Stimulated activated naive CD8-positive, alpha-beta T cell treated with anti-CD3 and anti-CD28 coated beads, Interleukin-15, Interleukin-2, amounts not matched to agents 100 U/mL and 50 U/mL, for 24 hours (primary cell): ENCODE measurements at places on chromosomes 7 and 10.
A peak's percentile ranks its signal among the peaks of the same experiment; 100 is the strongest.

DNA sequence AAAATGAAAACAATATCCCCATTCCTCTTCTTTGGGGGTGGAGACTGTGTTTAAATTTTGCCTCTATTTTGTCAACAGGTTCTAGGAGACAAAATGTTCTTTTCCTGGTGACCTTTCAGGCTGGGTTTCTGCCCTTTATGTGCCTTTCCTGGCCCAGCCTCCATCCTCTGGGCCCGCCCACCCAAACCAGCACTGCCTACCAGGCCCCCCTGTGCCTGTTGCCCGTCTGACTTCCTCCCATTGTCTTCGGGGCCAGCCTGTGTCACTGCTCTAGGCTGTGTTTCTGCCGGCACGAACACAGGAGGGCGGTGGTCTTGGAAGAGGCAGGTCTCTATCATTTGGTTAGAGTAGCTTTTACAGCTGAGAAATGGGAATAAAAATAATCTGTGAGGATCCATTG lies 13.9 kb downstream of the TSPAN14 start:
- peak; percentile 84 for DNase-seq

DNA sequence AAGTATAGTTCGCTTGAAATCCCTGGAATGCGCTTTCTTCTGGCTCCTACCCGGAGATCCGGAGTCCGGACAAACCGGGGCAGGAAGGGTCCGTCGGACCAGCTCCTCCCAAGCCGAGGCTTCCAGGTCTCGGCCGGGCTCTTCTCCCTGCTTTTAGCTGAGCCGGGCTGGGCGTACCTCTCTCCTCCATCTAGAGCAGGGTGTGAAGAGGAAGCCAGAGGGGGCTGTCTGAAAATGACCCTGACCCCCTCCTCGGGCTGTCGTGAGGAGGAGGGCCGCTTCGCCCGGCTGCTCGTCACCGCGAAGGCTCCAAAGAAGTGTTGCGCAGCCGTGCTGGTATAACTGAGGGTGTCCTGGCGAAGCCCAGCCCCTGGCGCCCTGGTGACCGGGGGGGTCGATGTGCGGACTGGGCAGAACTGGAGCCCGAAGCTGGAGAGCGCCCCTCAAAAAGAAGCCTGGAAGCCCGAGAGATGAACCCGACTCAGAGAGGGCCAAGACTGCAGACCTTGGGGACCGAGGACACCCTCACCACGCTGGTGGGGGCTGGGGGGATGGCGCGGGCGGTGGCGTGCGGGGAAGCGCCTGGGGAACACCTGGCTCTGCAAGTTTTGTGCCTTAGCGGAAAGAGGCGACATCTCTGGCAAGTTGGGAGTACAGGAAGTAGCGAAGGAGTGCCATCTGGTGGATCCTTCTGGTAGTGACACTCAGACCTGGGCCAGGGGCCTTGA lies 5.7 kb downstream of the KAZALD1 start:
- peak; percentile 83 for DNase-seq

DNA sequence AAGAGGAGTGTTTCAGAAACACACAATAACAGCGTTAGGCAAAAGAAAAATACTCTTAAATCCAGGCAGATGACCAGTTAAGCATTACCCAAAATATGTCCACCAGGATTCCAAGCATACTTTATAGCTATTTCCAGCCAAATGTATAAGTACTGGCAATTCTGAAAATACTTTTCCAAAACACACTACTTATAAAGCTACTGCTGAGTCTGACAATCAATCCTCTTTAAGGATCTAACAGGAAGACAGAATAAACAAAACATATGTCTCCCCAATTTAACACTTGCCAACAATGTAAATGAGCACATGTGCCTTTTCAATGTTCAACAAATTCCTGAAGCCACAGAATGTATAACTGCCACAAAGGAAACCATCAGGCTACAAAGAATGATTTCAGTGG lies 370.9 kb downstream of the SORCS1 start:
- no peak for DNase-seq

- DNase-seq = no peak
Measured at GRCh38 chr10:68194290-68194689, 37.6 kb downstream of the ATOH7 start.

GRCh38 chr7:120337308-120337907 lies 64.4 kb downstream of the KCND2 start:
- no peak for DNase-seq

GRCh38 chr7:40717242-40717641 lies 582.4 kb downstream of the SUGCT start:
- DNase-seq = peak; percentile 34

GRCh38 chr7:87935384-87935706 lies 1.3 kb downstream of the ADAM22 start:
- no peak for DNase-seq

DNA sequence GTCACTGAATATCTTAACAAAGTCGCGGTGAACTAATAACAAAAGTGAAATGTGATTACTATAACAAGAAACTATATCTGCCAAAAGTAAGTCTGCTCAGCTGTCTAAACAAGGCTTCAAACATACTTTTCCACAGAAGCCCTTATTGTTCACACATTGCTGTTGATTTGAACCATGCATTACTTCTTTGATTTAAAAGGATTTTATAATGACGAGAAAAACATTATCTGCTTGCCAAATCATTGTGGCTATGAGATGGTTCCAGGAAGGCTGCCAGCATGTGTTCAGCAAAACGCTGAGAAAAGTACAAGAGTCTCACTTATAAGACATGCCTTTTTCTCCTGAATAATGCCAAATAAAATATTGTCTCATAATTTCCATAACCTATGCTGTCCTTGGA lies 24.4 kb downstream of the RNF133 start:
- no peak for DNase-seq

DNA sequence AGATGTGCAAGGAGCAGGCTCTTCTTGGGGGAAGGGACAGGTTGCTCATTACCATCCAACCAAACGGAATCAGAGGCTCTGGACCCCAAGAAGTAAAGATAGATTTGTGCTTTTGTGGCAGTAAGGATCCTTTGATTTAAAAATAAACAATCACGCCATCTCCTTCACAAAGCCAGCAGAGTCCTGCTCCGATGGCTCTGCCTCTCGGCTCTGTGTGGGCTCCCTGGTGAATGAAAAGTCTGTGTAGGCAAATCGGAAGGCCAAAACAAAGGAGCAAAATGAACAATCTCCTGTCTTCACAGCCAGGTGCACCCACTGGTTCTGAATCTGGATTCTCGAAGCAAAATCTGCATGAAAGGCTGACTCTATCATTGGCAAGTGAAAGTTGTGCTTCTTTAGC lies 3.8 kb downstream of the PTPRN2 start:
- DNase-seq = no peak

DNA sequence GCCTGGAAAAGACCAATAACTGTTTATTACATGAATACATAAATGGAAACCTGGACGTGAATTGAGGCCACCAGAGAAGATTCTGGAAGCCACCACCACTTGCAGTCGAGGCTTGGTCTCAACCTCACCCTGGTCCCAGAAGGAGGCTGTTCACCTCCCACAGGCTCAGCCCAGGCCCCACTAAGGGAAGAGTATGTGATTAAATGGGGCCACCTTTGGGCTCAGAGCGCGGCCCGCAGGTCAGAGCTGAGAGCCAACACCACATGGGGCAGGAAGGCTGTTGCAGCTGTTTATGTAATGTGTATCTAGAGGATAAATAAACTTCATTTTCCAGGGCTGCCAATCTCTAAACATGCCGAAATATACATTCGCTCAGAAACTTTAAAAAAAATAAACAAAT lies 17.6 kb upstream of the FGFR2 start:
- no peak for DNase-seq

- DNase-seq = no peak
Measured at GRCh38 chr10:75123088-75123682, 11.7 kb downstream of the SAMD8 start.

DNA sequence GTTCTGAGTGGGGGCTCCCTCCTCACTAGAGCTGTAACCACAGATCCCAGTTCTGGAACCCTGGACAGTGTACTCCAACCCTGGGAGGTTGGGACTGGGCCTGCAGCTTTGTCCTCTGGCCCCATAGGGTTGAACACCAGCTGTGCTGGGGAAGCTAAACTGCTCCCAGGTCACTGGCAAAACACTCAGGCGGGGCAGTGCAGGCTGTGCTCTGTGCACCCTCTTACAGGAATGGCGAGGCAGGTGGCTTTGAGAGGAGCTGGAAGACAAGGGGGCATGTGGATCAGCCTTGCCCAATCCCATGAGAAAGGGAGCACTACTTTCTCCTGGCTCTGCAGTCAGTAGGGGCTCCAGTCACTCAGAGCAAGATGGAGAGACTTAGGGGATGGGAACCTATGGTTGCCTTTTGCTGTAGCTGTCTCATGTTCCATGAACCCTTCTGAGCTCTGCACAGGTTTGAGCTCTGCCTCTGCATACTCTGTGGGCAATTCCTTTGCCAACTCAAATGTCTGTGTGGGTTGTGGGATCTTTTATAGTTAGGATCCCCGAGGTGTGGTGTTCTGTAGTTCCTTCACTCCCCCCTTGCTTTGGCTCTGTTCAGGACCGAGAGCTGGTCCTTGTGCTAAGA lies 90.7 kb downstream of the SLC25A40 start:
- DNase-seq = no peak

DNA sequence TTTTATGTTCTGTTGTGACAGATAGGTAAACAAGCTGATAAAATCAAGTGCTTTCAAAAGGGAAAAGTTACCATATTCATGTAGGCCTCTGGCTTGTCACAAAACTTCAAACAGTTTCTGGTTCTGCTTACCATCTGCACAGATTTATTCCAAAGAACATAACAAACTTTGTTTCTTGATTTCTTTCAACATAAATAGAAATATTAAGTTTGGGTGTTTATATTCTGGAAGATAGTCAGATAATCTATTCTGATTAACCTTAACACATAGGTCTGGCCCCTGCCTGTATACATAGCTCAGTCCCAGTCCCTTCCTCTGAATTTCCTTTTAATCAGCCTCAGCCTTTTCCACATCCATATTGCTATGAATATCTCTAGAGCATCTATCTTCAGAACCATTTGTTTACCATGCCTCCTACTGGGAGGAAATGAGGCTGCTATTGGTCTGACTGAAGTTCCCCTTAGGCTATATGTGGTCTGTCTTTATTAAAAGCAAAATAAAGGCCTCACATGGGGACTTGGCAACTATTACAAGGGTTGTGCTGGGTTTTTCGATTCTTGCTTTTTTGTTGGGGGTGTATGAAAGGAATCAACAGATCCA lies 319.0 kb downstream of the HPSE2 start:
- no peak for DNase-seq

- no peak for DNase-seq
Measured at GRCh38 chr10:109647627-109648026, 275.7 kb downstream of the XPNPEP1 start.

- DNase-seq = peak; percentile 49
Measured at GRCh38 chr10:52313933-52314821, at the start of gene DKK1. TSS of gene DKK1 (plus strand) at chr10:52314281. CDS start at chr10:52314435, 154 bp downstream.

DNA sequence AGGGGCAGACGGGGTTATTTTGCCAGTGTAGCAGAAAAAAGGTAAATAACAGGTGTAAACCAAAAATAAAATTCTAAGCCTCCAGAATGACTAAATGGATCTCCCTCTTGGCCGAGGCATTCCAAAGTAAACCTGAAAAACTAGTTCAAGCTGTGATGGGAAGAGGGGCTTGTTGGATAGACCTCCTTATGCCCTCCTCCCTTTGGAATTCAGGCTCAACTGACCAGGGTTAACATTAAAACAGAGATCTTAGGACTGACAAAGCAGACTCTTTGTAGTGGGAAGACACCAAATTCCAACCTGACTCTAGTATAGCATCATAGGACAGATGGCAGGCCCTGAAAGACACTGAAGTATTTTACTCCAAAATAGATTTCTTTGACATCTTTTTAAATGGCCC lies 113.8 kb upstream of the ITGB1 start:
- no peak for DNase-seq

- no peak for DNase-seq
Measured at GRCh38 chr7:35336444-35336843, 82.5 kb upstream of the TBX20 start.

GRCh38 chr10:18429335-18429734 lies 222.1 kb downstream of the NSUN6 start:
- DNase-seq = no peak

- no peak for DNase-seq
Measured at GRCh38 chr7:3029138-3029537, 14.5 kb downstream of the CARD11 start.

GRCh38 chr7:123528265-123528664 lies 6.1 kb downstream of the IQUB start:
- DNase-seq = no peak

- no peak for DNase-seq
Measured at GRCh38 chr7:112283382-112283910, 77.0 kb downstream of the ZNF277 start.

DNA sequence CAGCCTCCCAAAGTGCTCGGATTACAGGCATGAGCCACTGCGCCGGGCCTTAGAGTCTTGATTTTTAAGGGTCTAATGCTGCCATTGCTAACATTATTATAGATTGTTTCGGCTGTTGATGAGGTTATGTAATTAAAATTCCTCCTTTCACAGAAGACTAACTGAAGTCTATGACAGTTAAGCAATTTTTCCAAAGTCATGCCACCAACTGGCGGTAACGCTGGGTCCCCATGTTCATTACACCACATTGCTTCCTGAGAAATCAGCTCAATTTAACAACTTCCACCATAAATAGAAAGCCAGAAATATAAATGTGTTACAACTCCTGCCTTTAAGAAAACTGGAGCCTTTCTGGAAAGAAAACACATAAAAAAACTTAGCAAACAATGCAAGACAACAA lies 3.5 kb downstream of the ERLIN1 start:
- no peak for DNase-seq

GRCh38 chr7:44636041-44636584 lies 29.7 kb downstream of the OGDH start:
- no peak for DNase-seq

DNA sequence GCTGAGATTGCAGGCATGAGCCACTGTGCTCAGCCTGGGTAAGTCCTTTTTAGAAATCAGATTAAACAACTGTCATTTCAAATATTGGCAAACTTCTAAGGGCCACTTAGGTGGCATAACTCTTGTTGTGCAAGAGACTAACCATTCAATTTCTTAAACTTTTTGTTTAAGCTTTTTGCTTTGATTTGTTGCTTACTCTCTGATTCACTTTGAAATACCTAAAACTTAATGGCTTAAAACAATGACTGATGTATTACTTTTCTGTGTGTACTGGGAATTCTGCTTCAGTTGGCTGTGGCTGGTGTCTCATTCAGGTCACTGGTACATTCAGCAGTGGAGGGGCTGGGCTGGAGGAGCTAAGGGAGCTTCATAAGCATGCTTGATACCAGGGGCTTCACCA lies 28.9 kb downstream of the ZNF25 start:
- DNase-seq = no peak

DNA sequence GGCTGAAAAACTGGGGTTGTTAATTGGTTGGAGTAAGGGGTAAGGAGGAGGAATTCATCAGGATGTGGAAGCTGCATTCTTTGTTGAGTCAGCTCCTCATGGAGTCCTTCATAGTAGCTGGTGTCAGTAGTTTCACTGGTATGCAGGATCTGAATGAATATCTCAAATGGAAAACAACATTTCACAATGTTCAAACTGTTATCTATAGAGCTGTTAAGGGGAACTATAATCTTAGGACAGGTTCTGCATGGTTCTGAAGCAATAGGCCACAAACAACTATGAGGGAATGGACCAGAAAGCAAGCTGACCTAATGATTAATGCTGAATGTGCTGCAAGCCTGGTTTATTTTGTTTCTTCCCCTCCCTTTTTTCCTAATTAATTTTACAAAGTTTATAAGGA lies 225.8 kb downstream of the IPMK start:
- no peak for DNase-seq
